ENCODE measurements at places on chromosomes 2 and 18.

GRCh38 chr2:198053148-198053547 is 248.8 kb downstream of the PLCL1 start:
- peak; percentile 56 for DNase-seq

GRCh38 chr18:22257022-22257543 is 87.7 kb downstream of the GATA6 start:
- DNase-seq: no peak

- DNase-seq: no peak
Observed at GRCh38 chr2:146826388-146826787, 1018.4 kb upstream of the ACVR2A start.

DNA sequence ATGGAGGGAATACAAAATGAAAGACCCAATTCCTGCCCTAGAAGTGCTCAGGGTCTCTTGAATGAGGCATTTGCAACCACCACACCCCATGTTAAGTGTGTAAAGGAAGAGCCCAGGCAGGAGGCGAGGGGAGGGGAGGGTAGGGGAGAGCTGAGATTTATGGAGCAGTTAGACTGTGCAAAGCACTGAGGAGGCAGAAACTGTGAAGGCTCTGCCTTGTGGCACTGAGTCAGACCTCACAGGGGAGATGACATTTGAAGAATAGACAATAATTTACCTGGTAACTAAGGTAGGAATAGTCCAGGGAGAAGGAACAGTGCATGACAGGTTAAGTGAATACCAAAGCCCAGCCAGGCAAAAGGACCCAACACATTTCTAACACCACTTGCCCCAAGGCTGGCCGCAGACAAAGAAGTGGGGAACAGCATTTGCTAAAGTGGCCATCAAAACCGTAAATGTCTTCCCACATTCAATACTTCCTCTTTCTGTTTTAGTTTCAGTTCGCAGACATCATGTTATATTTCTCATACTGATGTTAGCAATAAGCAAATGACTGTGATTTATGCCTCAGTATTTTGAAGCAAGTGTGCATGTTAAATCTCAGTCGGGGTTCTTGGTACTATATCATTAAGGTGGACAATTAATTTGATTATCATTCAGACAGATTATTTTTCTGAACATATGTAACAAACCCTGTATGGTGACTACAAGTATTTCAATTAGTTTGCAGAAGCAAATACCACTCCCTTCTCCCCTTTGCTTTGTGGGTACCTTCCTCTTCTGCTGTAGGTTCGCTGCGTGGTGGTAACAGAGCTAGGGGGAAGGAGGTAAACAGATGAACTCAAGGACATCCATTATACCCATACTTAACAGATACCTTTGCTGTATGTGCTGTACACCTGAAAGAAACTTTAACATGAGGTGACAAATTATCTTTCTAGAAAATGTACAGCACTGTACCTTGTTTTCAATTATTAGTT is 27.5 kb downstream of the CDH20 start:
- DNase-seq: peak; percentile 40

GRCh38 chr2:56449002-56449431 is 265.2 kb downstream of the CCDC85A start:
- no peak for DNase-seq

GRCh38 chr2:130726614-130727180 is 2.2 kb upstream of the GPR148 start:
- no peak for DNase-seq

DNA sequence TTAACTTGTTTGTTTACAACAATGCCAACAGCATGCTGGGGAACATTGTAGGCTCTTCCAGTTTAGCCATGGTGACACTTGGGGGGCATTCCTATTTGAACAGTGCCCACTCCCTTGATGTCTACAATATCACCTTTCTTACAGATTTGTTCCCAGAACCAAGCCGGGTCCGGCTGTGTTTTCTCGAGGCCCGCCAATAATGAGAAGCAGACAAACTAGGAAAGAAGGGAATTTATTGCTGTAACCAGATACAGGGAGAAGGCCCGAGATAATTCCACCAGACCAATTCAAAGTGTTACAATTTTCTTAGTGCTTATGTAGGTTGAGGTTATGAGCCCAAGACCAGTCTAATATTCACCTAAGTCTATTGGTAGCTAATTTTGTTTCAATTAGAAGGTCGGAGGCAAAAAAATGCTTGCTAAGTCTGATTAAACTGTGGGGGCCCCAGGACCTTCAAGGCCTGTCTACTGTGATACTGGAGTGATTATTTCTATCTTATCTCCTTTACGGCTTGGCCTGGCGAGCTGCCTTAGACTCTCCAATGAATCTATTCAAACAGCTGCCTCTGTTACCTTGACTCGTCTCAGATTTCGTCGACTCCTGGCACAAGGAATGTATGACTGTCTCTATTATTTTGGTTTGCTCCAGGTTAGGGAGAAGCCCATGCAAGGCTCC is 59.1 kb upstream of the PSME4 start:
- DNase-seq: no peak

DNA sequence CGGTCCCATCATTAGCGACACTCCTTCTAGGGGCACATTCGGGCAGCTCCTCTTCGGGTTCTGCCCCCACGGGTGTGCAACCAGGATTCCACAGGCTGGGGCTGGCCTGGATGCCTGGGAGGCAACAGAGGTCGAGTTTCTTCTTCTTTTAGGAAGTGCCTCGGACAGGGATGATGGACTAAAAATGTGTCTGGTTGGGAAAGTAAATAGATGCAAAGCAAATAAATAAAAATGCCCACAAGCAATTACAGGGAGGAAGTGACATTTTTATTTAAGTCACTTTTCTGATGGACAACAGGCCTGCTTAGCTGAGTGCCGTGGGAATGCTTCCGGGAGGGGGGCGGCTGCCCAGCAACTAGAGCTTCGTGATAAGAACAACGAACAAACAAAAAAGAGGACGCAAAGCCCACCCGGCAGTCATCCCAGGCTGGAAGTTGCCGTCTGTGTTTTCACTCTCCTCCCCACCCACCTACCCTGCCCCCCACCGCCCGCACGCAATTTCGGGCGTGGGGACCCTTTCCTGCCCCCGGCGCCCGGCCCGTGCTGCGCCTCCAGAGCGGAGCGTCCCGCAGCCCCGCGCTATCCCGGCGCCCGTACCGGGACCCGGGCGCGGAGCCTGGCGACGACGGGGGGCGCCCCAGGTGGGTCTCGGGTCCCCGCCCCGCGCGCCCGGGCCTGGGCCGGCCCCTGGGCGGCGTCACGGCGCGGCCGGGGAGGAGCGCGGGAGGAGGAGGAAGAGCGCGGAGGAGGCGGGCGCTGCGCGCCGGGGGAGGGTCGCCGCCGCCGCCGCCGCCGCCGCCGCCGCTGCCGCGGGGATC is 412 bp upstream of the NCK2 start:
- no peak for DNase-seq

DNA sequence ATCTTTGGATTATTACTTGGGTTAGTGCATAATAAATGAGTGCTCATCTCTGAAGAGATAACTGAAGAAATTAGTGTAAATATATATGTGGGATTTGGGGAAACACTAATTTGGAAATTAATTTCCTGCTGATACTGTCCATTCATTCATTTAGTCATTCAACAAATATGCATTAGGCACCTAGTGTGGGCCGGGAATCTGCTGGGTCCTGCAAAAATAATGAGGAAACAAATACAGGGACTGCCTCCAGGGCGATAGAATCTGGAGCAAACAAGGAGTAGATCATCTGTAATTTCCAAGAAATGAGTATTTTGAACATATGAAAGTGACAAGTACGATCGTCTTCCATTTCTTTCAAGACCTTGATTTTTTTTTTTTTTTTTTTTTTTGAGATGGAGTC is 203.7 kb upstream of the LYPD1 start:
- no peak for DNase-seq

GRCh38 chr2:196546151-196546919 is 93.2 kb upstream of the CCDC150 start:
- no peak for DNase-seq

- DNase-seq: no peak
Observed at GRCh38 chr18:2102022-2102421, 469.3 kb downstream of the METTL4 start.

DNA sequence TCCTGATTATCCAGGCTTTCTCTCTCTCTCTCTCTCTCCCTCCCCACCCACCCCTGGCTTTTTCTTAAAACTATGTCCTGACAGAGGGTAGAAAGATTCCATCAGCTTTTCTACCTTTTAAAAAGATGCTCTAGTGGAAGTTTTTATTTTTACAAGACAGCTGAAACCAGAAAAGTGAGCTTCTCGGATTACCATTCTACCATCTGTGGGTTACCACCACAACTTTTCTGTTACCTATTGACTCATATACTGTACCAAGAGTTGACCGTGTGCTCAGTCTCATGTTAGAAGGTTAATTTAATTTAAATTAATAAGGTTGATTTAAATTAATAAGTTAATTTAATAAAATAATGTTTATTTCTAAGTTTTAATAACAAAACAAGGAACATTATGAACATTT is 137.6 kb downstream of the UPP2 start:
- DNase-seq: no peak

DNA sequence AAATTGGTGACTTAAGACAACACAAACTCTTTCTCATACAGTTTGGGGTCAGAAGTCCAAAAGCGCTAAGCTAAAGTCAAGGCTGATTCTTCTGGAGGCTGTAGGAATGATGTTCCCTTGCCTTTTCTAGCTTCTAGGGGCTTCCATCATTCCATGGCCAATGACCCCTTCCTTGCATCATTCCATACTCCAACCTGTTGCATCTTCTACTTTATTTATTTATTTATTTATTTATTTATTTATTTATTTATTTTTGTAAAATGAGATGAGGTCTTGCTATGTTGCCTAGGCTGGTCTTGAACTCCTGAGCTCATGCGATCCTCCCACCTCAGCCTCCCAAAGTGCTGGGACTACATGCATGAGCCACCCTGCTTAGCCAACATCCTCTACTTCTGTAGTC is 44.7 kb upstream of the C1D start:
- DNase-seq: no peak

DNA sequence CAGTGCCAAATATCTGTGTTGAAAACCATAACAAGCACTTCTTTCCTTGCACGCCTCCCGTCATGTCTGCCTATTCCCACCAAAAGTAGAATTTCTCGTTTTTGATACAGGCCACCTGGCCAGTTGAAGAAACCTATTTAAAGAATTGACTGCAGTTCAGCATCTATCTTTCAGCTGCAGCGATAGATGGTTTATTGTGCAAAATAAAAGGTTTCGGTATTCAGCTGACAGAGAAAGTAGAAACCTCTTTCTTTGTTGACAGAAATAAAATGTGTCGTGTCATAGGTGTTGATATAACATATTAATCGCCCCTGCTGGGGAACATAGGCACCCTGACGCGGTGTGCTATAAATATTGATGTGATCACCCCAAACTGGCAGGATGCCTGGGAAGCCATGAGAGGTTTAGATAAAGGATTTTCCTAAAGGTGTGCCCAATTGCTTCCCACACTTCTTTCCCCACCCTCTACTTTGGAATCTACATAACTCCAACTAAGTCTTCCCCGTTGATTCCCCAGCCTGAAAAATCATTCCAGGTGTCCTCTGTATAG is 570.4 kb downstream of the CCDC85A start:
- DNase-seq: no peak

DNA sequence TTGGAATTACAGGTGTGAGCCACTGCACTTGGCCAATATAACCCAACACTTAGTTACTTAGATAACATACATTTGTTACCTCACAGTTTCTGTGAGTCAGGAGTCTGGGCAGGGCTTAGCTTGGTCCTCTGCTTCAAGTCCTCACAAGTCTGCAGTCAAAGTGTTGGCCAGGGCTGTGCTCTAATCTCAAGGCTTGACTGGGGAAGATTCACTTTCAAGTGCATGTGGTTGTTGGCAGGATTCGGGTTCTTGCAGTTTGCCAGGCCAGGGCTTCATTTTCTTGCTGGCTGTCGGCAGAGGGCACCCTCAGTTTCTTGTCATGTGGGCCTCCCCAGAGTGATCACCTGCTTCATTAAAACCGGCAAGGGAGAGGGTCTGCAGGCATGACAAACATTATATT is 103.7 kb downstream of the SLC4A3 start:
- DNase-seq: no peak

- DNase-seq: no peak
Observed at GRCh38 chr2:111157071-111157661, 36.5 kb downstream of the BCL2L11 start.

DNA sequence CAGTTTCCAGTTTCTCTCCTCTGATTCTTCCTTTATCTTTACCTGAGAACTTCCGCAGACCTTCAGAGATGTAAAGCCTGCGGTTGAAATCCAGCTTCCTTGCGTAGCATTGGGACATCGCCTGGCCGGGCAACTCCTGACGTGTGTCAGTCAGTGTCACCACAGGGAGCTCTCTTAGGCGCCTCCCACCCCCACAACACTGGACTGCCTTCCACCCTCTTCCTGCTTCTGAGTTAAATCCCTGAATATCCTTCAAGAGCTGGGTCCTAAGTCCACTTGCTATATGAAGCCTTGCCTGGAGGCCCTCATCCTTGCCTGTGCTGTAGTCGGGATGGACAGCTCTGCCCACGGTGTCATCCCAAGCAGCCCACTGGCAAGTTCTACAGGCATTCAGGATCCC is 179.4 kb downstream of the SEPTIN10 start:
- no peak for DNase-seq

DNA sequence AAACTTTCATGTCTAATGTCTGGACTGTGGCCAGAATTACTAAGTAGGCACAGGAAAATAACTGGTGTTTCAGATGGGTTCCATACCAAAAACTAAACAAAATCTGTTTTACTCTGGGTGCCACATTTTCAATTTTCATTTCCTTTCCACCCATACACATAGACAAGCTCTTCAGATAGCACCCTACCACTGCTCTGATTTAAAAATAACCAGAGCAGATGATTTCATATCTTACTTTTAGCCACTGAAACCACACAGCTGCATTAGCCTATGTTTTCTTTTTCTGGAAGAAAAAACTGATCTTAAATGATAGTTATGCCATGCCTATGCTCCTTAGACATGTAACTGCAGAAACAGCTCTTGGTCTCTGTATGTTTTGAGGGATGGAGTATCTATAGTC is 647.6 kb downstream of the CPS1 start:
- no peak for DNase-seq

DNA sequence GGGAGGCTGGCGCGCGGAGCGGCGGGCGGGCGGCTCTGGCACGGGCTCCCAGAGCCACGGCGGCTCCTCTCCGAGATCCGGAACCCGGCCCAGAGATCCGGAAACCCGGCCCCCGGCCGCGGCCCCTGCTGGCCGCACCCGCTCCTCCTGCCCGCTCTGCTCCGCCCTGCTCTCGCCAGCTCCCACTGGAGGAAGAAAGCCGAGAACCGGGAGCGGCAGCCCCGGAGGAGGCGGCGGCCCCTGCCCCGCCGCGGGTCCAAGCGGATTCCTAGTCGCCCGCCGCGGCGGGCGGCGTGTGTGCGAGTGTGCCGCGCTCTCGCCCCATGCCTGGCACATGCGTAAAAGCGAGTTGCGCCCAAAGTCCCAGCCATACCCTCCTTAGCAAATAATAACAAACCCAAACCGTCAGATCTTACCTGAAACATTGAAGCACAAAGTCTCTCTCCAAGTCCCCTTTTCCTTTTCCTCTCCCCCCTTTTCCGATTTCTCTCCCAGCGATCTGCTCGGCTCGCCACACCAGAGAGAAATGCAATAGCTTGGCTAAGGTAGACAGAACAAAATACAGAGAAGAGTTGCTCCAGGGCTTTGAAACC is 108.7 kb upstream of the KCTD1 start:
- peak; percentile 69 for DNase-seq
